ENCODE measurements at places on chromosomes 16 and 17.

- no peak for DNase-seq
Observed at GRCh38 chr17:77425791-77426641, 285.2 kb downstream of the SEC14L1 start.

DNA sequence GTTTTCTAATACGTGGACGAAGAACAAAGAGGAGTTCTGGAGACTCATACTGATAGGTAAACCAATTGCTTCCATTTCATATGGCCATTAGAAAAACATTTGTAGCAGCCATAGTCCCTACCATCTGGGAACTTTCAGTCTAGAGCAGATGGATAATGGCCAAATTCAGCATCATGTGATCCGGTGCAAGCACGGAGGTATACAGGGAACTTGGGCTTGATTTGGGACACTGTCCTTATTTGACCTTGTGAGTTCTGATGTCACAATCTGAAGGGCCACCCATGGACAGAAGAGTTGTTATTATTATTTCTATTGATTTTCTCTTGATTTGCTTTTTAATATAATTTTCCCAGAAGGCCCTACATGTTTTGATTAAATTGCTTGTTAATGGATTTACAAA, 154.6 kb upstream of the ZNF267 start:
- no peak for DNase-seq

GRCh38 chr17:43905985-43906852, 1.1 kb downstream of the MPP2 start:
- peak; percentile 52 for DNase-seq

GRCh38 chr16:68005786-68006286, 6.6 kb upstream of the DPEP2 start:
- DNase-seq, result no peak

DNA sequence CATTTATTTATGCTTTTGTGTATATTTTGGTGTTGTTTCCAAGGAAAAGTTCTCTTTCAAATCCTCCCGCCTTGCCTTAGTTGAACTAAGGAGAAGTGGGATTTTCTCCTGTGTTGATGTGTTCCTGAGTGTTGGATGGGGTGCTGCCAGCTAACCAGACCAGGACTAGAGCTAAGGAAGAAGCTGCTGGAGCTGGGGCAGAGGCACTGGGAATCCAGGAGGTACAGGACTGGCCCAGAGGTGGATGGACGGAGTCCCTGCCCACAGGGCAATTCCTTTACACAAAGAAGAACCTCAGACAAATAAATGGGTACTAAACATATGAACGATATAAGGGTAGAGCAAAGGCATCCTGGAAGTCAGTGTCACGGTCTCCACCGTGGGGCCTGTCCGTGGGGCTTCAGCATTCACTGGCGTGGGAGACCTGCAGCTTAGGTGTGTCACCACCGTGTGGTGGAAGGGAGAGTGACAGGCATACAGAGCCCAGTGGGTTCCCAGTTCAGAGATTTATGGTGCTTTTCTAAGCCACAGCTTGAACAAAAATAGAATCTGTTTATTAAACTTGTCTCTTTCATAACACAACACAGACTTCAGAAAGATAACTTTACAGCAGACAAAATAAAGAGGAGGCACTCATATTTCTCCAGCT, 270.7 kb downstream of the NTN1 start:
- no peak for DNase-seq

GRCh38 chr16:86959091-86959651, 358.0 kb downstream of the C16orf95 start:
- no peak for DNase-seq

GRCh38 chr17:27218719-27219488, 75.0 kb upstream of the WSB1 start:
- DNase-seq, result no peak

- DNase-seq, result no peak
Observed at GRCh38 chr16:77193377-77193776, 2.4 kb downstream of the MON1B start.

GRCh38 chr17:75832652-75833400, 11.4 kb downstream of the UNC13D start:
- DNase-seq, result no peak

DNA sequence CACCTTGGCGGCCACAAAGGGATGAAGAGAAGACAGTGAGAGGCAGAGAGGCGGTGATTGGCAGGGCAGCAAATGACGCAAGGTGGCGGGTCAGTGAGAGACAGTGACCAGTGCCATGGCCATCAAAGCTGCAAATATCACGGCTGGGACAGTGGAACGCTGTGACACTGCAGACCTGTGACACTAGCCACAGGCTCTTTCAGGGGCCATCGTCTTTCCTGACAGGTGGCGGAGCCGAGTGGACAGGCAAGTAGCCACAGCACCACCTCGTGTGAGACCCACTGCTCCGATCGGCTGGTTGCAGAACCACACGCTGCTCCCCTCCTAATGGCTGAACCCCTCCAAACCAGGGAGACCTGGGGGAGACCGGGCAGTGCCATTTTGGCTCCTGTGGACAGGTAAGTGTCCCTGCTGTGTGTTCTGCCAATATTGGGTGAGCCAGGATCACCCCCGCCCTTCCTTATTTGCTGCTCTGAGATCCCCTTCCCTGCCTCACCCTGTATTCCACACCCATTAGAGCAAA, 7.9 kb upstream of the ZNF778 start:
- DNase-seq, result no peak

DNA sequence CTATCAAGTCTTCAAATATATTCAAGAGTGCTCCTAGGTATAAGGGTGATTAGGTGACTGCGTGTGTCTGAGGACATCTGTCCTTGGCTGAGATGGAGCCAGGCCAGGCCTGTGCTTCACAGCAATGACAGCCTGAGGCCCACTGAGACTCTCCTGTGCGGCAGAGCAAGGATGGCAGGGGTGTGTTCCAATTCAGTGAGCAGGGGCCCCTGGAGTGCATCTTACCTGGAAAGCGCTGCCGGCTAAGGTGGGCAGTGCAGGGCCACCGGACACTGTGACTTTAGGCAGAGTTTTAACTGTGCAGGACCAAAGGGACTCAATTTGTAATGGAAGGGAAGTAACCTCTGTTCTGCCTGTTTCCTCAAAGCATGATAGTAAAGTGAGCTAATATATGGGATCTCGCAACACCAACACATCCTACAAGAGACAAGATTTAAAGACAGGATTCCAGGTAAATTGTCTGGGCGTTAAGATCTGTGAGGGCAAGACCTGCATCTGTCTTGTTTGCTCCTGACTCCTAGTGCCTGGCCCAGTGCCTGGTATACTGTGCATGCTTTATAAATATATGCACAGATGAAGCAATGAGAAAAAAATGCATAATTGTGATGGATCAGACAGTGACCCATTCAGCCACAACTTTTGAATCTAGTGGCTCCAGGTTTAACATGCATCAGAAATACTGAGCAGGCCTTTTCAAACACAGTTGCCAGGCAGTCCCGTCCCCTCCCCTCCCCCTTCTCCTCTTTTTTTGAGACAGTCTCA, 86.7 kb downstream of the MRC2 start:
- no peak for DNase-seq

GRCh38 chr17:45581860-45582259, 91.3 kb upstream of the PLEKHM1 start:
- DNase-seq, result no peak
